ENCODE measurements at places on chromosomes 3 and 15.
A peak's percentile ranks its signal among the peaks of the same experiment; 100 is the strongest.

GRCh38 chr15:34673241-34673640 lies 81.6 kb downstream of the GJD2 start:
- DNase-seq, result no peak

DNA sequence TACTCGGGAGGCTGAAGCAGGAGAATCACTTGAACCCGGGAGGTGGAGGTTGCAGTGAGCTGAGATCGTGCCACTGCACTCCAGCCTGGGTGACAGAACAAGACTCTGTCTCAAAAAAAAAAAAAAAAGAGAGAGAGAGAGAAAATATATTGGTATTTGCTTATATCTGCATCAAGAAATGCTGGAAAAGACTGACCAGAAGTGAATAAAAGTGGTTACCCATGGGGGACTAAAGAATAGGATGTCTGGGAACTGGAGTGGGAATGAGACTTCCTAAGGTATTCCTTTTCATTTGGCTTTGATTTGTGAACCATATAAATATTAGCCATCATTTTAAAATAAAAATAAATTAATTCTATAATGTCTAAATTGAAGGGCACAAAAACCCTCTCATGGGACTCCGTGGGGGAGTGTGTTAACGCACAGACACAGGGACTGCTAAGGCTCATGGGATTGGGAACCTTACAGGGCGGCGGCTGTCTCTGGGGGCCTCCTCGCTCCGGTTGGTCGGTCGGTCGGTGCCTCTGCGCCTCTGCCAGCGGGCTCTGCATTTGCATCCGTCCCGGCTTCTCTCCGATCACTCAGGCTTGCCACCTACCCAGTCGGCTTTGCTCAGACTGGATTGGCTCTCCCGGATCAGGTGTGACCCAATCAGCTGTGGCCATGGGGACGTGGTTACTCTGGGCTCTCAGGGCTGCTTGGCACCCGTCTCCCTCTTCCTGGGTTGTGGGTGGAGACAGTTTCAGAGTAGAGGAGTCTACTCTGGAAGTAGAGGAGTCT lies 12.7 kb upstream of the TSPAN3 start:
- DNase-seq, result peak; percentile 45

DNA sequence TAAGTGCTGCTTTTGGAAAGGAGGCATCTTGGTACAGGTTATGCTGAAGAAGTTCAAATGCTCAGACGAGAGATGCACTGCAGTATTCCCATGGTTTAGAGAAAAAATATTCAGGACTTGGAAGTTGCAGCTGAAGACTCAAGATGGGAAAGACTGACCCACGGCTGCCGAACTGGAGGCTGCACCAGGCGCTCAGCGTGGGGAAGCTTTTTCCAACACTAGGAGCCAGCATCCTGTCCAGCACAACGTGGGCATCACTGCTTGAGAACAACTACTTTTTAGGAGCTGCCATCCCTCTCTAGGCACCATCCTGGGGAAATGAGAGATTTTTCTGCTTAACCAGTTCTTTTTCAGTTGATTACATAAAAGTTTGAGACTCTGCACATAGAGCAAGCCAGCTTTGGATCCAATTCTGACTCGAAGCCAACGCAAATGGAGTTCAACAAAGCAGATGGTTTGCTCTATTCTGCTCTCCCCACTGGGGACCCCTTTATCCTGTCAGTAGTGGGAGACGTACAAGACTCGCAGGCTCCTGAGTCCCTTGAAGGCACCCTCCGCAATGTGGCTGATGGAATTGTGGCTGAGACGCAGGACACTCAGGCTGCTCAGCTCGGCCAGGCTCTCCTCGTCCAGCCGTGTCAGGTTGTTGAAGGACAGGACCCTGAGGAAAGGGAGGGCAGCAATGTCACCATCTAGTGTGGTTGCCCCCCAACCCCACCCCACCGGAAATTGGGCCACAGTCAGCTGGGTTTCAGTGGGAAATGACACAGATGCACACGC lies 93.8 kb downstream of the LRIG1 start:
- no peak for DNase-seq

DNA sequence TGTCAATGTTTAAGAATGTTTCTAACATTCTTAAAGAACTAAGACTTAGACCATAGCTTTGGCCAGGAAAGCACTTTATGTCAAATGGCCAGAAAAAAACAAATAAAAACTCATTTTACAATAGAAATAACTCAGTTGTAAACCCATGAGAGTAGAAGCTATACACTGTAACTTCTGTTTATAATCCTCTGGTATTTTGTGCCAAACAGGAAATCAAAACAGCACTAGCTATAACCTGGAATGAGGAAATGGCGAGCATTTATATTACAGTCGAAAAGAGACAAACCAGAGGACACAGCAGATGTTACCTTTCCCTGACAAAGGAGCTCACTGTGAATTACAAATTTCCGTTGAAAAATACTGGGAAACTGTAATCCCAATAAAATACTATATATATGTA lies 10.3 kb downstream of the GK5 start:
- no peak for DNase-seq

DNA sequence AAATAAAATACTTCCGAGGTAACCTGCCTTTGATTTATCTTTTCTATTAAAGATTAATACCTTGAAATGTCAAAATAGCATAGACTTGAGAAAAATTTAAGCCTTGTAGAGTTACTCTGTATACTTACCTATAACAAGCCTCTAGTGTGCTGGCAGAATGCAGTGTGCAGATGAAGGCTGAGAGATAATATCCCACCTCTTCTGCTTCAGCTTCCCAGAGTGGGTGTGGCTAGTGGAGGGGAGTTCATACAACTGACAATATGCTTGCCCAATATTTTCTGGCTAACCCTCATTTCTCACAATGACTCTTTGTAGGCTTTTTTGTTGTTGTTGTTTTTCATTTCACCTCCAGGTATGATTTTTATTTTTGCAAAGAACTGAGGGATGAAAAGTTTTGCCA lies 15.7 kb upstream of the ZBTB20 start:
- no peak for DNase-seq
